Right lung (tissue), 10 donors: ENCODE measurements at places on chromosomes 4 and X. TPM values are rescaled to one million over a fixed set of nuclear protein-coding genes. Genes with fewer than 3 reads are reported as not detected.
A peak's percentile ranks its signal among the peaks of the same experiment; 100 is the strongest.

The PRICKLE3 gene
- polyA plus RNA-seq = 6.5 TPM

The TMEM128 gene
- polyA plus RNA-seq = 39.6 TPM

The PHKA1 gene
- 2.4 TPM for polyA plus RNA-seq

The LONRF3 gene
- 3.5 TPM for polyA plus RNA-seq

The FSTL5 gene
- 0.30 TPM for polyA plus RNA-seq

The PCDH10 gene
- polyA plus RNA-seq = 1.1 TPM

The F8A1 gene
- 17.3 TPM for polyA plus RNA-seq

The CCKAR gene
- 0.09 TPM for polyA plus RNA-seq

The LINC00632 gene
- polyA plus RNA-seq = 24.4 TPM

The BMX gene
- 1.3 TPM for polyA plus RNA-seq

GRCh38 chrX:113651306-113651705 lies 810.7 kb upstream of the AMOT start:
- DNase-seq = no peak

DNA sequence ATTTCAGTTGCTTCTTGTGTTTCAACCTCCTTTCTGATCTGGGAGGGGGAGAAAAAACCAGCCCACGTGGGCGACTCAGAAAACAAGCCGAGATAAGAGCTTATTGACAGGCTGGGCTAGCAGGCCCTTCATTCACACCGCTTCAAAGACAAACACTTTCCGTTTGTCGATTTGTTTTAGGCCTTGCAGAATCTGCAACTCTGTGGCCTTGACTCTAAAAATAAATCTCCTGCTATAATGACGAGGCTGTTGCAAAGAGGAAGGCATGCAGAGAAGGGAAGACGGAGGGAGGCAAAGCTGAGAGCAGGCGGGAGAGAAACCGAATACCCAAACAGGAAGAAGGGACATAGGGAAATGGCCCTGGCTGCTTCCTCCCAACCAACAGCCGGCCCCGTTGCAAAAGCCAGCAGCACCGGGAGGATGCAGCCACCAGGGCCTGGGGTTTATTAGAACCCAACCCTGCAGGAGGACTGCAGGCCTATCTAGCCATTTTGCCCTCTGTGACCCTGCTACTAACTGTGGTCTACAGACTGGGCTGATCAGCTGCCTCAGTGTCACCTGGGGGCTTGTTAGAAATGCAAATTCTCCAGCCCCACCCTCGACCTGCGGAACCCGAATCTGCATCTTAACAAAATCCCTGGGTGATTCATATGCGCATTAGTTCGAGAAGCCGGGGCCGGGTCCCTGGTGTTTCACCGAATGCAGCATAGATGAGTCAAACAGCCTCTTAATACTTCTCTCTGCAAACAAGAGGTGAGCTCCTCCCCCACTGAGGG lies 325.5 kb downstream of the BCOR start:
- DNase-seq = peak; percentile 43

GRCh38 chrX:126701380-126701779 lies 118.1 kb upstream of the PRR32 start:
- DNase-seq = no peak

DNA sequence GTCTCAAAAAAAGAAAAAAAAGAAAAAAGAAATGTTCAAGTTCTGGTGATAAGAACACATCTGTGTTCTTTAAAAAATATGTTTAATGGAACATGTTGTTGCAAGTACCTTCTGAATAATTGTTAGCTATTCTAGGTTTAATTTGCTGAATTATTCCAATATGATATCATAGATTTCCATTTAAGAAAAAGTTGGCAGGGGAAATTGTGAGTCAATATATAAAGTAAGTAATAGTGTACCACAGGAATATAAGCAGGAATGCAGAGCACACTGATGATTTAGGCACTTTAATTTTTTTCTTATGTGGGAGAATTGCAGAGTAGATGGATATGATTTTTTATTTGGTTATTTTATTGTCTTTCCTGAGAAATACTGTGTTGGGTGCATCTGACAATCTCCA lies 190.7 kb downstream of the RPA4 start:
- no peak for DNase-seq

DNA sequence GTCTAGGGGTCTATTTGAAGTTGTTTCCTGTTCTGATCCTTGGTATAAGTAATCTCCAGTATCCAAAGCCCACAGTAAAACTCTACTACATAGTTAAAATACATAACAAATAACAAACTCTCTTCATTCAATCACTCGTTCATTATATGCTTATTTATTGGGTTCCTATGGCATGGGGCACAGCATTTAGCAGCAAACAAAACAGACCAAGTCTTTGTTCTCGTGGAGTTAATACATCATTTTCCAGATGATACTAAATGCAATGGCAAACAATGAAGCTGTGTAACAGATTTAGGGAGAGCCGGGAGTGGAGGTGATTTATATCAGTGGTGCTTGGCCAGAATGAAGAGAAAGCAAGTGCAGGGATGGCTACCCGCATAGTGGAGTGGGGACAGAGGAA lies 36.6 kb upstream of the SPARCL1 start:
- no peak for DNase-seq

- no peak for DNase-seq
Observed at GRCh38 chr4:184375027-184375426, 99.3 kb downstream of the IRF2 start.

DNA sequence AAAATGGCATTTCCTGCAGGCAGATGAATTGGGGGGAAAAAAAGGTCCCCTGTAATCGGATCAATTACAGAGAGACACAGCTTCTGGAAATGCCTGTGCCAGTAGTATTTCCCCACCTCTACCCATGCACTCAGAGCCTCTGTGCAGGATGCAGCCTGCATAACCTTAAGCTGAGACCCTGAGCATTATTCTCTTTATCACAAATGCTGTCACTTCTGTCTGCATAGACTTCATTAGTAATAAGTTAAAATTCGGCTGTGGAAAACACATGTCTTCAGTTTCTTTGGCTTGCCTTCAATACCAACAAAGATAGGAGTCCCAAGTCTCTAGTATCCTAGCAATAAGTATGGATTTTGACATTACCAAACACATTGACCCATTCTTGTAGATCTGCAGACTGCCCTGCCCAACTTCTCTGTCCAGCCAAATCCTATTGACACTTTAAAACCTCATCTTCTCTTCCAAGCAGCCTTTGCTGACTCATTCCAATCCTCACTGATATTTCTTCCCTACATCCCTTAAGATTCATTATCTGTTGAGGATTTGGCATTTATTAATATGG lies 70.8 kb downstream of the LUZP4 start:
- DNase-seq = no peak

GRCh38 chrX:13750812-13751211 lies 16.3 kb downstream of the OFD1 start:
- DNase-seq = no peak

DNA sequence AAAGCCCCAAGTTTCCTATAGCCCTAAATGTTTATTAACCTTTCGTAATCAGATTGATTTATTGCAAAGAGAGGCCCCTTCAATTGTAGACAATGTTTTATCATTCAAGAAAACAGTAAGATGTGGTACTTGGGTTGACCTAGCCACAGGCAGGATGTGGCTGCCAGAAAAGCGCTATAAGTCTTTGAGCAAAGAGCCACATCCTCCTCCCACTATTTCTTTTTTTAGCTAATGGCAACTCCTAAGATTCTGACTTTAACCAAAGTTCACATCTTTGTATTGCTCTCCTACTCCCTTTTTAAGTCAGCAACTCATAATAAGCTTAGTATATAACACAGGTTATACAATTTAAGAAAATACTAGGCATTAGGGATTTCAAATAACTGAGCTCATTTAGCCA lies 70.7 kb upstream of the PPP3CA start:
- no peak for DNase-seq

GRCh38 chrX:47247206-47247998 lies 14.6 kb downstream of the USP11 start:
- no peak for DNase-seq

- DNase-seq = no peak
Observed at GRCh38 chrX:100913111-100913510, 15.6 kb downstream of the XKRX start.

GRCh38 chr4:175536852-175537453 lies 275.1 kb downstream of the GPM6A start:
- DNase-seq = no peak

GRCh38 chrX:3451571-3451970 lies 105.1 kb upstream of the MXRA5 start:
- DNase-seq = no peak

- no peak for DNase-seq
Observed at GRCh38 chr4:26252349-26253025, 68.3 kb upstream of the RBPJ start.

GRCh38 chrX:20988804-20989203 lies 385.4 kb upstream of the CNKSR2 start:
- DNase-seq = no peak

DNA sequence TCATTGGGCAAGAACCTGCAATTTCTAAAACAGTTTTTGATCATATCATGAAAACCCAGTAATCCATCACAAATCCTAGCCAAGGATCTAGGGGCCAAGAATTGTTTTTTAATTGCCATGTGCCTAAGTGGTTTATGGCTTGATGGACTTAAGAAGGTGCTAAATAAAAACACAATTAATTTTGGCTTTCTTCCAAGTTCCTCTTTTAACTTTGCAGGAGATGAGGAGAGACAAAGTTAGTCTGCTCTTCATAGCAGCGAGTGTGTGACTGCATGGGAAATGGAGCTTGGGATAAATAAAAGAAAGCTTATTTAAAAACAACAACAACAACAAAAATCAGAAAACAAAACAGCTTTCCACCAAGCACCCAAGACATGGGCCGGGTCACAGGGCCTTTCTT lies 41.4 kb downstream of the ARHGEF9 start:
- DNase-seq = no peak

DNA sequence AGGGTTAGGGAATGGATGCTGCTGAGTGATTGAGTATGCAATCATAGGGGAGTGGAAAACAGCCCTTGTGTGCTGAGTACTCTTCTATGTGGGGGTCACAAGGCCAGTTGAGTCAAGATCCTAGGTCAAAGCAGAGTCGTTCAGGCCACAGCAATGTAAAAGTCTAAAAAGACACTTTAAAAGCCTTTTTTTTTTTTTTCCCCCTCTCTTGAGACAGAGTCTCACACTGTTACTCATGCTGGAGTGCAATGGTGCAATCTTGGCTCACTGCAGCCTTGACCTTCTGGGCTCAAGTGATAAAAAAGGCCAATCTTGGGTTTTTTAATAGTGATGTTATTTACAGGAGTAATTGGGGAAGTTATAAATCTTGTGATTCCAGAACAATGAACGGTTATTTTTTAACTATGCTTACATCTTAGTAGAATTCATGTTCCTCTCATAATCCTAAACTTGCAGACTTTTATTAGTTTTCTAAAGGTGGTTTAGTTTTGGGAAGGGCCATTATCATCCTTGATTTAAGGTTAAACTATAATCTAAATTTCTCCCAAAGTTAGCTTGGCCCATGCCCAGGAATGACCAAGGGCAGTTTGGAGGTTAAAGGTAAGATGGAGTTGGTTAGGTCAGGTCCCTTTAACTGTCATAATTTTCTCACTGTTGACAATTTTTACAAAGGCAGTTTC lies 82.2 kb upstream of the BMP2K start:
- no peak for DNase-seq

DNA sequence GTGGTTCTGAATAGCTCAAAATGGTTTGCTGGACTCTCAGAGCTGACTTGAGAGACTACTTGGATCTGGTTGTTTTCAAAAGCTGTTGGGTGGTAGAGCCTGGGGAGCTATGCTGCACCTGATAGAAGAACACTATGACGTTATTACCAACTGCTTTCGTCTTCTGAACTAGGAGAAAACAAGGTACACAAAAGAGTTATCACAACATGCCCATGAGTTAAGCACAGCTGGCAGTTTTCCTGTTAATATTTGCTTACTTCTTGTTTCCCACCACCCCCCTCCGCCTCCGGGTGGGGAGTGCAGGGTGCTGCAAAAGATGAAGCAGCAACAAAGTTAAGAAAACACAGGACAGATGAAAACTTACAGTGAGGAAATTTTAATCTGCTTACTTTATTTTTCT lies 69.1 kb downstream of the RASL11B start:
- DNase-seq = no peak

DNA sequence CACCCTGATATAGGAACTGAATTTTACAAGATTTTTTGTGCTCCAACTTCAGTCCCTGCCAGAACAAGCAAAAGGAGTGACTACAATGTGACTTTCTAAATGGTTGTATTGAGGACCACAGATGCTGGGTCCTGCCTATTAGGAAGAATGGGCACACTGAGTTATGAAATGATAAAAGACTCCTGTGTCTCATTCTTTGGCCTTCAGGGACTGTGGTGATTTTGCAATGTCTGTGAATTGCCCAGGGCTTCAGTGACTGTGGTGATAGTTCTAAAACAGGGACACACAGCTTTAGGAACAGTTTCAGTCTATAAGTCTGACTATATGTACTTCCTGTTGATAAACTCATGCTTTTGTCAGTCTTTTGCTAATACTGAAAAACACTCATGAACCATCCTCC lies 210.2 kb downstream of the DMD start:
- DNase-seq = no peak

DNA sequence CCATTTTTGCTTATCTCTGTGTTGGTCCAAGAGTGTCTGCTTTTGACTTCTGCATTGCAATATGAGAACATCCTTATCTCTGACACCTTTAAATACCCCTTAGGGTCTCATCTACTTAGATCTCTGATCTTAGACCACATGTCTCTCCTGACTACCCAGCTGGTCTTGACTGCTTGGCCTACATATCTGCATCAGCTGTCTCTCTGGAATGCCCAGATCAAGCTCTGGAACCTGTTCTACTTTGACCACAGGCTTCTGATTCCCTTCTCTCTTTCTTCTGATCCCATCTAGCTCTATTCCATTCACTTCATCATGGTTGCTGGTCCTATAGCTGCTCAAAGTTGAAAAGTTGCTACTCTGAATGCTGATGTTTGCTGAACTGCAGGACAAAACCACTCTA lies 301.2 kb downstream of the MAPK10 start:
- DNase-seq = no peak

DNA sequence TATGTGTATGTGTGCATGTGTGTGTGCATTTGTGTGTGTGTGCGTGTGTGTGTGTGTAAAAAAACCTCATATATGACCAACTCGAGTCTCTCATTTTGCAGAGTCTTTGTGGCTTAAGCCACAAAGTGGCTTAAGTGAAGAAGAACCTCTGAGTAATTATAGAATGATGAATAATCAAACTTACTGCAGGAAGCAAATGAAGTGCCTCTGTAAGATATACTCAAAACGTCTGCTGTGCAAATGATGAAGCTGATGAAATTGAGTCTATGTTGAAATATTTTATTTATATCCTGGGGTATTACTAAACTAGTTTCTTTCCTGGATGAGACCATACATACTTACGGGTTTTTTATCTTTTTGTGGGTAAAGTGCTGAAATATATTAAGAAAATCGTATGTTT lies 1198.7 kb downstream of the PCDH7 start:
- peak; percentile 6 for DNase-seq

DNA sequence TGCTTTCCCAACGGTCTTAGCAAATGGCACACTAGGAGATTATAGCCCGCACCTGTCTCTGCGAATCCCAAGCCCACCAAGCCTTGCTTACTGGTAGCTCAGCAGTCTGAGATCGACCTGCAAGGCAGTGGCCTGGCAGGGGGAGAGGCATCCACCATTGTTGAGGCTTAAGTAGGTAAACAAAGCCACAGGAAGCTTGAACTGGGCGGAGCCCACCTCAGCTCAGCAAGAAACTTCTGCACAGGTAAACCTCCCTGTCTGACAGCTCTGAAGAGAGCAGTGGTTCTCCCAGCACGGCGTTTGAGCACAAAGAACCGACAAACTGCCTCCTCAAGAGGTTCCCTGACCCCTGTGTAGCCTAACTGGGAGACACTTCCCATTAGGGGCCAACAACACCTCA lies 42.8 kb downstream of the BRWD3 start:
- no peak for DNase-seq

- no peak for DNase-seq
Observed at GRCh38 chr4:64781737-64782326, 372.6 kb upstream of the TECRL start.
